ENCODE measurements at places on chromosomes 2 and 18.

DNA sequence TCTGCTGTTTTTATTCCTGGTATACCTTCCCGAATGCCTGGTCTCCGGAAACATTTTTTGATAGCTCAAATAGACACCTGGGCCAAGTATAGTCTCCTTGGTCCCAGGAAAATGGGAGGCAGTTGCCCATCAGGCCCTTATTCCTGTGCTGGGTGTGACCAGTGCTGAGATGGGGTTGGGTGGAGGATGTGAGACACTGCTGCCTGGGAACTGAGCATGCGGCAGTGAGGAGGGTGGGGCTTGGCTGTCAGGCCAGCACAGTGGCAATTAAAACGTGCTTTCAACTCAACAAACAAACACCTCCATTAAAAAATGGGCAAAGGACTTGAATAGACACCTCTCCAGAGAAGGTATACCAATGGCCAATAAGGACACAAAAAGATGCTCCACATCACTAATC is 12.5 kb downstream of the KLHL29 start:
- no peak for DNase-seq

DNA sequence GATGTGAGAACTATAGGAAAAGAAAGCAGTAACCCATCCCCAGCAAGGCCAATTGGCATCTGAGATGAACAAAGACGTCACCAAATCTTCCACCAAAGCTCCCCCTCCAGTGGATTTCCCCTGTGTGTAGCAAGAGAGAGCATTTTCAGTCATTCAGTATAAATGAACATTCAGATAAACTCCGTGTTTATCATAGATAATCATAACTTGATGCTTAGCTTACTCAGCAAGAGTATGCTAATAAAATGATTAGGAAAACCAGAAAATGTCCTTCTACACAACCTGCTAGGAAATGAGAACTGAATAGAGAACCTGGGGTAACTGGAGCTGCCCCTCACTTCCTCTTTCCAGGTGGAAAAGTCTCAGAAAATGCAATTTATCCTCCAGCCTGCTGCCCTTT is 198.0 kb upstream of the CCDC150 start:
- no peak for DNase-seq

DNA sequence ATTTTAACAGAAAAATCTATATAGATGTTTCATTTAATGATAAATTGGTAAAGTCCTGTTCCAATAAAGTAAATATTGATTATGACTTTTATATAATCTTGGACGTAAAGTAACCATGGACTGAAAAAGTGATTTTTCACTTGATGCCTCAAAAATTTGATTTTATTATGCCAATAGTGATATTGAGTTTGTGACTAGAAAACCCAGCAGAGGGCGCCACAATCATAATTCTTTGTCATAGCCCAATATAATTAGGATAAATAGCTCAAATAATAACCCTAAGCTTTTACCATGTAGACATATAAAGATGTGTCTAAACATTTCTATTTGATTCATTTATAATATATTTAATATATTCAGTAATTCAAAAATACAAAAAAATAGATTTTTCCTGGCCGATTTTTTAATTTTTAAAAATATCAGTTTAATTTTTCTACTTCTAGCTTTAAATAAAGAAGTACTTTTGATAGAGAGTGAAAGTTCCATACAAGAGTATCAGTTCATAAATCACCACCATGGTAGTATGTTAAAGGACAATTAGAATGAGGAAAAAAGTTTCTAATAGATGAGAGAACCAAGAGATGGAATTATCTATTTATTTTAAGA is 30.7 kb downstream of the CAMKMT start:
- DNase-seq: peak; percentile 39

DNA sequence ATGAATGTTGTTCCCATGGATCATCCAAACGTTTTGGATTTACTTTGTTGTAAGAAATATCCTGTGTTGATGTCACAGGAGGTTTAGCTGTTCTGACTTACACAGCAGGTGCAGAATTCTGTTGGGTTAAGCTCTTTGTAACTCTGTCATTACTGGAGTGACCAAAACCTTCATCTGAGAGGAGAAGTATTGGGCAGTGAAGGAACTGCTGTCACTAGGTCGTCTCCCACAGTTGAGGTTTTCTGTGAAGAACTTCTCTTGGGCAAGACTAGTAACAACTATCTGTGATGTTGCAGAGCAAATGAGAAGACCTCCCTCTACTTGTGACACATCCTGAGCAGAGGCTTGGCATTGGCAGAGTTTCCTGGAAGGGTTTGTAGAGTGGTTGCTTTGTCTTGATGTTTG is 2.9 kb downstream of the SPTBN1 start:
- DNase-seq: no peak

DNA sequence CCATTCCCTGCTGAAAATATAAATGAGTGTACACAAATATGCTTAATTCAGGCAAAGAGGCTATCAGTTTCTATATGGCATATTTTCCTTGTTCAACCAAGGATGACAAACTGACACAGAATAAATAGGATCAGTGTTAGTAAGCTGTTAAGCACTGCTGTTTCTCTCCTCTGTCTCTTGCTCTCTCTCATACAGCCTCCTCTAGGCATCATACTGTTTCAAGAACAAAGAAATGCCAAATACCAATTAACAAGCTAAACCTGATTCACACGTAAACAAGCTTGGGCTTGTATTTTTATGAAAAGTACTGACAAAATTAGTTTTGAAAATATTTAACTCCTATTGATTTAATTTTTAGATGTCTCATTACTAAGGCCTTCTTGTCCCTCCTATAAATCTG is 1027.2 kb upstream of the ACVR2A start:
- DNase-seq: no peak

GRCh38 chr2:196468394-196468793 is 171.1 kb upstream of the CCDC150 start:
- DNase-seq: no peak

DNA sequence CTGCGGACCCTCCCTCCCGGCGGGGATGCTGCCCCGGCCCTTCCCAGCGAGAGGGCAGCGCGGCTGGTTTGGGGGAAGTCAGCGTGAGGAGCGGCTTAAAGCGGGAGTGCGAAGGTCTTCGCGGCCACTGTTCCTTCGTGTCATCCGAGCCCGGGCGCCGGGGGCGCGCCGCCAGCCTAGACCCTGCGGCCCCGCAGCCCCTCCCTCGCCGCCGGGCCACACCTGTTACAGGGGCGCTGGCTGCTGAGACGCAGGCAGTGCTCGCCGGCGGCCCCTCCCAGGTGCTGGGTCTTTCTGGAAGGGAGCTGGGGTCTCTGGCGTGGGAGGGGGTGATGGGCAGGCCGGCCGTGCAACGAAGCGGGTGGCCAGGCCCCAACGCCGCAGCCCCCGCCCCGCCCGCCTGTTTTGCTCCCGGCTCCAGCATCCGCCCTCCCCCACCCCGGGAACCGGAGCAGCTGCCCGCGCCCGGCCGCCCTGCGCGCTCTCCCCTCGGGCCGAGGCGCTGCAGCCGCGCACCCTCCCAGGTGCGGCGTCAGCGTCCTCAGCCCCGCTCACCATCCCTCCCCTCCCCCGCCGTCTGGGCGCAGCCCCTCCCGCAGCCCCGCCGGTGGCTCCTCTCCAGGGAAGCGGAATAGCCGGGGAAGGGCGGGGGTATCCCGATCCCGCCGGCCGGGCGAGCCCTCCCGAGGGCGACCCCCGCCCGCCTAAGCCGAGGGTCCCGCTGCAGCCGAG is 727 bp downstream of the KIF1A start:
- DNase-seq: no peak

- DNase-seq: no peak
These were observed 130.9 kb upstream of the ITGA6 start for GRCh38 chr2:172296267-172297046.

GRCh38 chr2:54579061-54579681 is 123.0 kb downstream of the SPTBN1 start:
- no peak for DNase-seq

DNA sequence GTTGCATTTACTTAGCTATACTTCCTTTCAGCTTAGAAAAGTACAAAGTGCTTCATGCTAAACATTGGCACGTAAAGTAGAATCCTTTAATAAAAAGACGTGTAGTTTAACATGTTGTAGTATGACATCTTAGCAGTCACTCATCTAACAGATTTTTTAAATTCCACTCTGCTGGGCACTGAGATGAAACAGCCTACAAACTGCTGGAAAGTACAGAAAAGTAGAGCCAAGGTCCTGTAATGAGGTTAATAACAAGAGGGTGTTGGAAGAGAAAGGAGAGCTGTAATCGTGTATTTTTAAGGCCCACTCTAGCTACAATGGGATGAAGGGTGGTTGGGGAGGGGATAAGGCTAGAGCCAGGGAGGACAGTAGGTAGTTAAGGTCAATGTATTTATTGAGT is 10.7 kb downstream of the CD8A start:
- DNase-seq: no peak

- no peak for DNase-seq
These were observed 120.0 kb upstream of the STK17B start for GRCh38 chr2:196291426-196291825.

DNA sequence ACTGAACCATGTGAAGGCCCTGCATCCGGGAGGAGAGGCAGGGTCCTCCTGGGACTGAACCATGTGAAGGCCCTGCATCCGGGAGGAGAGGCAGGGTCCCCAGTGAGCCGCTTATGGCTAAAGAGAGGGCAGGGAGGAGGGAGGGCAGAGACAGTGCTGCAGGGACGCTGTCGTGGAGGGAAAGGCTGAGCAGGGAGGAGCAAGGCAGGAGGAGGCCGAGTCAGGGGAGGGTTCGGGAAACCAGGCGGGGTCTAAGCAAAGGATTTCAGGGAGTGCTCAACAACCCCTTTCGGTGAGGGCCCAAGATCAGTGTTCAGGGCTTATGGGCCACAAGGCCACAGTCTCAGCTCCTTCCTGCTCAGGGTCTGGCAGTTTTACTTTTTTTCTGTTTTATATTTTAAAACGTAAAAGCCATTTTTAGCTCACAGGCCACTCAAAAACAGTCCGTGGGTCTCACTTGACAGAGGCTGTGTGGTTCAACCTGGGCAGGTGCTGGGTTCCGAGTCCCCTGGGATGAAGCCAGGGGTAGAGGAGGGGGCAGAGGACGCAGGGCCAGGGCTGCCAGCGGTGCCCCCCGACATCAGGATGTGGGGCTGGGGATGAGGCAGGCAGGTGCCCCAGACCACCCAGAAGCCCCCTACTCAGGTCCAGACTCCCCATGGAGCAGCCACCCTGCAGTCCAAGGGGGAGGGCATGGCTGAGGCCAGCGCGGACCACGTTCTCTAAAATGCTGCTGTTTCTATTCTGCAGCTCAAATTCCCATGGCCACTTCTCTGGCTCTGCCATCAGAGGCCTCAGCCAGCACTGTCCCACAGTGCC is 5.2 kb downstream of the TMEM18 start:
- DNase-seq: no peak

DNA sequence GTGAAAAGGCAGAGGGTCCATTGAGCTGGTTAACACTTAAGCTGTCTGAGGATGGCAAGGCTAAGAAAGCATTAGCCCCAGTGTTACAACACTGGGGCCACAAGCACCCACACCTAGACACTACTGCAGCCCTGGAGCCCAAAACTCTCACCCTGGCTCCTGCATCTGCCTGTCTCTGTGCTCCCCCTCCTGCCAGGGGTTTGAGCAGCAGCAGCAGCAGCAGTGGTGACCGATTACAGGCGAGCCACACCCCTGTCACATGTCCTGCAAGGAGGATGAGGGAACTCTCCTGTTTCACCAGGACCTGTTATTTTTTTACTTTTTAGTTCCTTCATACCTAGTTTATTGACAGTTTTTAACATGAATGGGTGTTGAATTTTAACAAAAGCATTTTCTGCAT is 326.7 kb upstream of the MAP2 start:
- no peak for DNase-seq

GRCh38 chr2:6516674-6517073 is 349.0 kb downstream of the CMPK2 start:
- DNase-seq: no peak

DNA sequence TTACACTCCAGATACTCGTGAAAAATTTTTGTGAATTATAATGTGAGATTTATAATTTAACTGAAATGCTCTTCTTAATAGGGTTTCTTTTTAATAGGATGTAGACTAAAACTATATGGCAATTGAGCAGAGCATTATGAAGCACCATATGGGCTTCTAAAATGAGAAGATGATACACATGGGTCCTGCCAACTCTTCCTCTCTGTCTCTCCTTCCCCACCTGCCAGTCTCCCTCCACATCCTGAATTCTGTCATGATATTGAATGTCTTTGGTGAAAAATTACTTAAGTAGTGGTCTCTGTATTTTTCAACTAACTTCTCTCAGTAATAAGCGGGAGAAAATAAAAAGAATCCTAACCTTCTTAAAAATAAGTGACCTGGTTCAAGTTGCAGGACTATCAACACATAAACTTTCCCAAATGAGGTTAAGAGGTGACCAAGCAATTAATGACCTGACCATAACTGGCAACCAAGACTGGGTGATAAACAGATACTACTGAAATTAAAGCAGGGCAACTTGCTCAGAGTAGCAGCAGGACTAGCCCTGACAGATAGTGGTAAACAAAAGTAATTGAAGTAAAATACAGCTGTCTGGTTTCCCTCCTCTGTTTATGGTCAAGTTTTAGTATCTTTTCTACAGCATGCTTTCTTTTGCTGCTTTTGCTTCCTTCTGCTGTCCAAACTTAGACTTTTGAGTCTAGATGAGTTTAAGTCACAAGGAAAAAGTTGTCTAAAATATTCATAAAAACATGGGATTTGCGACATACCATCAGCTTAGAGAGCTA is 117.1 kb upstream of the PDE1A start:
- DNase-seq: no peak

- DNase-seq: no peak
These were observed 162.4 kb downstream of the ZNF407 start for GRCh38 chr18:74760026-74760425.

DNA sequence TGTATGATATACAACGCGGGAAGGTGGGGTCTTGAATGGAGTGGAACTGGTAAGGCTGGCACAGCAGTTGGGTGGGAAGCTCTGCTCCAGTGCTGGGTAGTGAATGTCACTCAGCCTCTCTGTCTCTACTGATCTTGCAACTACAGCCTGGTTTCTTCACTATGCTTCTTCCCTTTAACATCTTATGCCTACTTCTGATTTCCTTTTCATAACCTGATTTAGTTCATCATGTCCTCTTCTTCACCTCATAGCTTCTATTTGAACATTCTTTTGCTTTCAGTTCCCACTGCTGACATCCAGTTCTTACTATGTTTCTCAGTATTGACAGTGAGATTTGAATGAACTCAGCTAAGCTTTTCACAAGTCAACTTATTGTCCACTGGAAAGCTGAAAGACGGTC is 286.2 kb downstream of the ARL6IP6 start:
- DNase-seq: no peak

GRCh38 chr2:130796290-130796689 is 40.4 kb upstream of the ARHGEF4 start:
- DNase-seq: no peak

DNA sequence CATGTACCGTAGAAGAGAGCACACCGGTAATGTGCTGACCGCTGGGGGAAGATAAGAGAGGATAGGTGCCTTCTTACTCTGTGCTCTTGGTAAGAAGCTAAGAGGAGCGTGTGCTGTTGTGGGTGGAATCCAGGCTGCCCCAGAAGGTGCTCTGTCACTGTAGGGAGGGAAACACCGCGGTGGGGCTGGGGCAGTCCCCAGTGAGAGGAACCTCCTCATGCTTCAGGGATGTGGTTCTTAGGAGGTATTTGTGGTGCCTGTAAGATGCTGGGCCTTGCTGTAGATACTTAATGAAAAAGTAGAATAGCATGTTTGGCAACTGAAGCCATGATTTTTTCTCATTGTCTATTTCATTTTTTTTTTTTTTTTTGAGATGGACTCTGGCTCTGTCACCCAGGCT is 1.1 kb downstream of the COLEC11 start:
- DNase-seq: peak; percentile 38

GRCh38 chr18:2914185-2914880 is 67.5 kb downstream of the EMILIN2 start:
- no peak for DNase-seq

Data from activated CD4-positive, alpha-beta T cell treated with anti-CD3 and anti-CD28 coated beads for 24 hours (primary cell).